GM04503 (cell line): ENCODE measurements at places on chromosomes 3 and 15.

- no peak for DNase-seq
Measured at GRCh38 chr3:75341324-75342067, 322.6 kb upstream of the FRG2C start.

DNA sequence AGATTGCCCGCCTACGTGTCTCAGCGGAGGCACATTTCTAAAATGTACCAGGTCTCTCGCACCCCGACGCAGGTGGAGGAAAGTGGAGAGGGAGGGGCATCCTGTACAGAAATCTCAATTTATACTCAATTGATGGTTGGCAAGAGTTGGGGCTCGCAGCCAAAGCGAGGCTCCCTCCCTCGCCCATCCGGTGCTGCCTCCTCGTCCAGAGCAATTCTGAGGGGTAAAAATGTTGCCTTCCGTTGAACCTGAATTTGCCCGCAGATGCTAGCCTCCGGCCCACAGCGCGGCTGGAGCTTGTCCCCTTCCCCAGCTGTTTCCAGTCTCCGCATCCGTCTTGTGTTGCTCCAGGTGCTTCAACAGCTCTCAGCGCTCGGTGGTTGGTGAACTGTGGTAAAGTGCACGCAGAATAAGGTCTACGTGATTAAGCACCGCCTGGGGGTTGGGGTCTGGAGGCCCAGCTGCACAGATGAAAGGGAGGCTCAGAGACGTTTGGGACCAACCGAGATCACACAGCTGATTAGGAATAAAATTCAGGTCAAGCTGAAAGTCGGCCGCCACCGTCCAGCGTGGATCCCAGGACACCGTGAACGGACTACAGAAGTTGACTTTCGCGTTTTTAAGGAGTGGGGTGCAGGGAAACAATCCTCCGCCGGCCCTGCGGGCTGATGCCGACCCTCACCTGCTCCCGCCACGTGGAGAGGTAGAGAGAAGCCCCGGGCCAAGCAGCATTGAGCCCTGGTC lies 846 bp upstream of the POLG start:
- no peak for DNase-seq

DNA sequence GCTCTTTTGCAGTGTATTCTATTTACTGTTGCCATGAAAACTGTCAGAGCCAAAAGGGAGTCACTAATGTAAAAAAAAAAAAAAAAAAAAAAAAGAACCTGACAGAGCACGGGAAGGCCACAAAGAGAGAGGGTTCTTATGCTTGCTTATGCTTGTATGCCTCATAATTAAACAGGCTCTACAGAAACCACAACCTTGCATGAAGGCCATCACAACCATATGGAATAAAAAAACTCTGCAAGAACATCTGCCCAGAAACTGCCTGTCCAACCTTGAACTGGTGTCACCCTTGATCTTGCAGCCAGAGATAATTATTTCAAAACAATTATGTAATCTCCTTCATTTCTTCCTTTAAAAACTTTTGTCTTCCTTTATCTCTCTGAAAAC lies 50.1 kb downstream of the CFAP20DC start:
- no peak for DNase-seq

GRCh38 chr3:53835257-53835656 lies 11.0 kb downstream of the CHDH start:
- DNase-seq, result no peak
